ENCODE measurements at places on chromosomes 12 and 14.
A peak's percentile ranks its signal among the peaks of the same experiment; 100 is the strongest.

DNA sequence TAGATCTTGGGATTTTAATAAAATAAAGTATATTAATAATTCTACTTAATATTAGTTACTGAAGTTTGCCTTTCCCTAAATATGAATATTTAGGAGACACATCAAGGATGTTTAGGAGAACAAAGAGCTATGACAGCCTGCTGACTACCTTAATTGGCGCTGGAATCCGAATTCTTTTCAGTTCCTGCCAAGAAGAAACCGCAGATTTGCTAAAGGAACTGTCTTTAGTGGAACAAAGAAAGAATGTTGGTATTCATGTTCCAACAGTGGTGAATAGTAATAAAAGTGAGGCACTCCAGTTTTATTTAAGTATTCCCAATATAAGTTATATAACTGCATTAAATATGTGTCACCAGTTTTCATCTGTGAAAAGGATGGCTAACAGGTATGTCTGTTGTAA is 54.5 kb downstream of the MIS18BP1 start:
- no peak for DNase-seq

DNA sequence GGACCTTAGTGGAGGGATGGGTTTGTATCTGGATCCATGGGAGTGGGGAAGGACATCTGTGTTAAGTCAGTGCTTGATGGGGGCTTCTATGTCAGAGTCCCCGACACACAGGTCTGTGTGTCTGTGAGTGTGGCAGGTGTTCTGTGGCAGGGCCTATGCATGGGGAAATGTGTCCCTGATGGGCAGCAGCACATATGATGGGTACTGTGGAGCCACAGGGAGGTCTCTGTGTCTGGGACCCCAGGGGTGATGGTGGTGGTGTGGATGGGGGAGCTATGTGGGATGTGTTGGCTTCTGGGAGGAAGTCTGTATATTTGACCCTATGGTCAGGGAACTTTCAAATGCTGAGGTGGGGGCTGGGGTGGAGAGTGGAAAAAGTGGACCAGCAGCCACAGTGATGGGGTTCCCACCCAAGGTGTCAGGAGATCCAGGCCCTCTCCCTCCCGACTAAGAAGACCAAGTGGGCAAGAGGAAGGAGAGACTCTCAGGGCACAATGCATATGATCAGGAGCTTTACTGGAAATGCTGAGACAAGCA is 16.5 kb downstream of the KRT7 start:
- no peak for DNase-seq

DNA sequence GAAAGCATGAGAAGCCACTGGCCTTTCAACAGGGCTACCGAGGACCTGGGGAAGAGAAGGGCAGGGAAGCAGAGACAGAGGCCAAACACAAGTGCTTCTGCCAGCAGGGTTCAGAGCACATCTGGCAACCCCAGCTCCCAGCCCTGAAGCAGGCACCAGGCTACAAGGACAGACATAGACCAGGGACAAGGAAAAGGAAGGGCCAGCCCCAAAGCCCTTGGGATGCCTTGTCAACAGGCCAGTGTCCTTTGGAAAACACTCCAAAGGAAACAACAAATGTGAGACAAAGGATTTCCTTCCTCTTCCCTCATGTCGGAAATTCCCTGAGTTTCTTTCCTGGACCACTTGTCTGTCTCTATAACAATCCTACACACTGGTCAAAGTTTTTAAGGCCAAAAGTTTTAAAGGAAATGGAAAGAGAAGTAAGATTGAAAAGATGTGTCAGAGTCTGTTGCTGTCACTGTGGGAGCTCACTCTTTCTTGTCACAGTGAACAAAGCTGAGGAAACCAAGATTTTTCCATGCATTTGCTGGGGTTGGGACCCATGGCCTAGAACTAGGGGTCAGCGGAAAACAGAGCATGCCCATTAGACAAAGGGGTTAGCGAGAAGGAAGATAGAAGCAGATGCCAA is 59.4 kb downstream of the TTC9 start:
- DNase-seq: no peak

- peak; percentile 69 for DNase-seq
Measured at GRCh38 chr12:119804011-119804641, 73.0 kb downstream of the CIT start.

DNA sequence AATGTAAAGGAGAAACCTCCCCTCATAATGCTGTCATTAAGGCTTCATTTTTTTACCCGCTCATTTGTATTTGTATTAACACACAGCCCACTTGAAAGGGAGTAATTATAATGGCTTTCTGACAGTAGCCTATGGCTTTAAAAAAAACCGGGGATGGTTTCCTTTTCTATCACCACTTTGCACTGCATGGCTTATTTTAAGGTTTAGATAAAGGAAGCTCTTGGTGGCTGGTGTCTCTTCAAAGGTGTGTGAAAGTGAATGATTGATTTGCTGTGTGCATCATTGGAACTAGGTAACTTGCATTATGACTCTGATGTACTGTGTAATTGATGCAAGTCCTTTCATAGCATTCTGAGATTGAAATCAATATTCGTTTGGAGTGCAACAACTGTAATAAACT is 80.7 kb downstream of the NPAS3 start:
- DNase-seq: no peak

GRCh38 chr14:83842547-83842946 is 1687.4 kb upstream of the FLRT2 start:
- no peak for DNase-seq

GRCh38 chr14:89775151-89775550 is 179.4 kb downstream of the EFCAB11 start:
- no peak for DNase-seq

GRCh38 chr14:35365130-35366055 is 39.2 kb downstream of the NFKBIA start:
- peak; percentile 42 for DNase-seq

DNA sequence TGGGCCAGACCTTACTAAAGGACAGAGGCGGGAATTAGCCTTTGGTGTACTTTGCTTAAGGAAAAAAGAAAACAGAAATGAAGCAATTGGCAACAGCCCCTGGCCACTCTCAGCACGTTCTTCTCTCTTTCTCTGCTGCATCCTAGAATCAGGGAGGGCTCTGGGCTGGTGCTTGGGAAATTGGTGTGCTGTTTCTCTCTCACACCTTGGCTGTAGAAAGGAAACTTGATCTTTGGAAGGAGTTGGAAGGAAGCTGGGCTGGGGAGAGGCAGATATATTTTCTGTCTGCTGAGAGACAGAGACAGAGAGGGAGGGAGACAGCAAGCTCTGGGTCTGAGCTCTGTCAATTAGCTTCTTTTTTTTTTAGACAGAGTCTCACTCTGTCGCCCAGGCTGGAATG is 27.4 kb downstream of the NOS1 start:
- DNase-seq: no peak

GRCh38 chr14:102140750-102141145 is 1.1 kb downstream of the WDR20 start:
- no peak for DNase-seq

DNA sequence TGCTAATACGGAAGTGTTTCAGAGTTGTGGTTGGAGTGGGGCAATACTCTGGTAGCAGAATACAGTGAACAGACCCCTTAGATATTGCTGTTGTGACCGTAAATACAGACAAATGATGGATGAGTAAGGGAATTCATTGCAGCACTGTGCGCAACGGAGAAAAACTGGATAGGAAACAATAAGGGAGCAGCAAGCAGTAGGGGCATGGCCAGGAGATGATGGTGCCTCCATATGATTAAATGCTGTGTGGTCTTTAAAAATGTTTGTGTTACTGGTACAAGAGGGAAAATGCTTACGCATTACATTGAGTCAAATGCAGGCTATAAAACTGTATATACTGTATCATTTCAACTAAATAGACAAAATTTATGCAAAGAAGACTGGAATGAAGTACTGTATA is 61.6 kb downstream of the EML1 start:
- no peak for DNase-seq

DNA sequence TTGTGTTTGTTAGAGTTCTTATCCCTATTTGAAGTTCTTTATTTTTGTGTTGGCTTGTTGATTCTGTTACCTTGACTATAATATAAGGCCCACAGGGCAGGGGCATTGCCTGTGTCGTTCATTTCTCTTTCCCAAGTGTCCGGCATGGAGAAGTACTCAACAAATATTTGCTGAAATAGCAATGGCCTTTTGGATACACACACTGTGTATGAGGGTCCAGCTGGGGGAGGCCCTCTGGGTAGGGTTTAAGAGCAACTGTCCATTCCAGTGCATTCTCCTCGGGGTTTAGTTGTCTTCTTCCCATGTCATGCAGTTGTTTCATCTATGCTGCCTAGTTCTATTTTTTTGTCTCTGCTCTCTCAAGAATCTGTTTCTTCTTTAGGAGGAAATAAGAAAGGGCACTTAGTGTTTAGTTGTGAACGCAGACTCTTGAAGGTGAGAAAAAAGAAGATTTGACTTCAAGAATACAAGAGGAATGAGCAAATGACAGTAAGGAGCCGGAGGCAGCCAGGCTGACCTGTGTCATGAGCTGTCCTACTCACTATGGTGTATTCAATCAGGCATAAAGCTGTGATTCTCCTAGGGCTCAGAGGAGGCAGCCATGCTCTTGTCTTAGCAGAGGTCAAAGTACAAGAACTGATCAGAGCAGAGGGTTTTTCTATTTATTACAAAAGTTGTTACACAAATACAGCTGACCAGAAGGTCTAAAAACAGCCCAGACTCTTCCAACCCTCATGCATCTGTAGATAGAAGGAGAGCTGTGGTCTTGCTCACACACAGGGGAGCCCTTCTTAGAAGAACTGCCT is 10.2 kb downstream of the ERG28 start:
- no peak for DNase-seq

GRCh38 chr14:37363661-37364060 is 165.9 kb downstream of the MIPOL1 start:
- DNase-seq: no peak

- no peak for DNase-seq
Measured at GRCh38 chr14:93059917-93060545, 55.7 kb downstream of the ITPK1 start.

DNA sequence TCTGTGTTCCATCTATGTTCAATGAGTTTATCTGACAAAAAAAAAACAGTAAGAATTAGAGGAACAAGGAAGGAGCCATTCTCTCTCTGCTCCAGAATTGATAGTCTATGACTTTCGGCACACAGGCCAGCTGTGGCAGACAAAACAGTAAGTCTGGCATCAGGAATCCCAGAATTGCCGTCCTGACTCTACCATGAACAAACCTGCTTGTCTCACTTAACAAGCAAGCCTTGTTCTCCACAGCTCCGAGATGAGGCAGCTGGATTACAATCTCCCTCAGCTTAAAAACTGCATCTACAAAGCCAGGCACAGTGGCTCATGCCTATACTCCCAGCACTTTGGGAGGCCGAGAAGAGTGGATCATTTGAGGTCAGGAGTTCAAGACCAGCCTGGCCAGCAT is 153.6 kb upstream of the TMCC3 start:
- no peak for DNase-seq

GRCh38 chr14:70711451-70711850 is 69.7 kb downstream of the TTC9 start:
- DNase-seq: no peak

DNA sequence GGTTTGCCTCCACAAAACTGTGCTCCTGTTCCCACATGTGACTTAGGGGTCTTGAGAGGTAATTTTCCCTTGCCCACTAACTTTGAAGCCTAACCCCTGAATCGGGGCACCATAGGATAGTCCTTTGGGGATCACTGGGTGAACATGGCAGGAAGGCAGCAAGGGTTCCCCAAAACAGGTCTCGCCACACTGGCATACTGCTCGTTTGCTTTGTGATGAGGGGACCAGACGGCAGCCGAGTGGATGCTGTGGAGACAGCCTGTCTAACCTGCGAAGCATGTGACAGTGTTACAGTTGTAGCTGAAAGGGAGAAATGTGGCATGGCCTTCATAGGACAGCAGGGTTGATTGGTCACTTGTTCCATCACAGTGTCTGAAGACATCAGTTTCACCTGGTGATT is 42.4 kb downstream of the UBE3B start:
- no peak for DNase-seq

DNA sequence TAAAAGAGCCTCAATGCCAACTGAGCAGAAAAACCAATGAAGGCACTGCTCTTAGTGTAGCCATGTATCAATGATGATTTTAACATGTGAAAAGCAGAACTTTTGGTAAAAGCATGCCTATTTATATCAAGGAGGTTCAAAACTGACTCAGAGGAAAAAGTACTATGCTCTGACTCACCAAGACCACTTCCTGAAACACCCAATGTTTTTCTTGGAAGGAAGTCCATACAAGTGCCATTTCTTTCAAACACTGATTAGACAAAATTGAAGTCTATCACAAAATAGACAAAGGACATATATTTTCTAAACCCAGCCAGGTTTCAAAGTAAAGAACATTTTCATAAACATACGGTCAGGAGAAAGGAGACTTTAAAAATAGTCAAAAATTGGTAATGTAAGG is 88.6 kb downstream of the EPS8 start:
- no peak for DNase-seq

DNA sequence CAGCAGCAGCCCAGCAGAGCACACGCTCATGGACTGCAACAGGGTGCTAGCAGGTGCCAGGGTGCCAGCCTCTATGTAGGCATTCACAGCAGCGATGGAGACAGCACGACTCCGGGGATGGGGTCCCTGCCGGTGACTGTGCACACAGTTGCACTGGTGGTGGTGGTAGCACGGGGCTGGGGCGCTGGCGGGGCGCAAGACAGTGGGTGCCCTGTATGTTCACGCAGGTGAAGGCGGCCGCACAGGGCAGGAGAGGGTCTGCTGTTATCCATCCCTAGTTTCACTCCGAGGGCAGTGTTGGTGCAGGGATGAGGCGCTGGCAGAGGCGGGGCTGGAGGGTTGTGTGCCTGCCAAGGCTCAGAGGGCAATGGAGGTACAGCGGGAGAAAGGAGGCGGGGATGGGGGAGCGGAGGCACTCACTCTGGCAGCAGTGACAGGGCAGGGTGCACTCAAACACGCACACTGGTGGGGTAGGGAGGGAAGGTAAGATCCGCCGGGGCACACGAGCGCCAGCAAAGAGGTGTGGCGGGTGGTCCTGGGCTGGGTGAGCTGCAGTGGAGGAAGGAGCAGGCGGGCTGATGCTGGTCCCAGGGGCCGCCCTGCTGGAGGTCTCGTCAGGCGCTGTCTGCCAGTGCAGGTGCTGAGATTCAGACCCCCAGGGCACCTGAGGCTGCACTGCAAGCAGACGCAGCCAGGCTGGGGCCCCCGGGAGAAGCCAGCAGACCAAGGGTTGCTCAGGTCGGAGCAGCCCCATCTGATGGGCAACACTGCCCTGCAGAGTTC is 76.7 kb downstream of the GALC start:
- no peak for DNase-seq

DNA sequence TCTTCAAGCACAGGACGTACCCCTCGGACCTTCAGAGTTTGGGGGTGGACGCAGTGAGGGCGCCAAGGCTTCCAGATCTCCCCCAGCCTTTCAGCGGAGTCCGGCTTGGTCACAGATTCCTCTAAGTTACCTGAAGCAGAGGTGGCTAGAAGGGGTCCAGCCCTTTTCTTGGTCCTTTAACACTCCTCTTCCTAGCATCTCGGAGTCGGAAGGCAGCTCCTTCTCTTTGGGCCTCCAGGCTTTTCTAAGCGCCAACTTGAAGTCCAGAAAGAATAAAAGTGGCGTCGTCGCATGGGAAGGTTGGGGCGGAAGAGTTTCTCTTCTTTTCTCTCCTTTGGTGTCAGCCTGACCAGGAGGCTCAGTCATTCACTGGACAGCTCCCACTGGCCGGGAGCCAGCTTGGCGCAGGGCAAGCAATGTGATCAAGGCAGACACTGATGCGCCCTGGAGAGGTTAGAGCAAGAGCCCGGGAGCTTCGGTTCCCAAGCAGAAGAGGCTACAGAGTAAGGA is 9.6 kb downstream of the OR6S1 start:
- DNase-seq: no peak

GRCh38 chr12:25151476-25151875 is 43.5 kb downstream of the DNAI7 start:
- DNase-seq: peak; percentile 21

Data from occipital lobe (tissue), 3 donors.